ENCODE measurements at places on chromosomes 13 and 19.

DNA sequence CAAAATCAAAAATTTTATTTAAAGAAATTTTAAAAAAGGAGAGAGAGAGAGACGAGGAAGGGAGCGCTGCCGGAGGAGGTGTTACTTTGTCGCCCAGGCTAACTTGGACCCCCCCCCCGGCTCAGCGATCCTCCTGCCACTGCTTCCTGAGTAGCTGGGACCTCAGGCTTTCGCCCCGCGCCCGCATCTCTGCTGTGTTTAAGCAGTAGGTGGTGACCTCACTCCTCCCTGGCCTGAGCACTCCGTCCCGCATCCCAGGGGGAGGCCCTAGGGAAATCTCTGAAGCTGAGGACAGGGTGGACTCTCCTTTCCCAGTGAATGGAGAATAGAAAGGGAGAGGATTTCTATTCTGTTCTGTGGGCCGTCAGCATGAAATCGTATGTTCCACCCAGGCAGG is 485 bp upstream of the ZNF845 start:
- peak; percentile 15 for DNase-seq

DNA sequence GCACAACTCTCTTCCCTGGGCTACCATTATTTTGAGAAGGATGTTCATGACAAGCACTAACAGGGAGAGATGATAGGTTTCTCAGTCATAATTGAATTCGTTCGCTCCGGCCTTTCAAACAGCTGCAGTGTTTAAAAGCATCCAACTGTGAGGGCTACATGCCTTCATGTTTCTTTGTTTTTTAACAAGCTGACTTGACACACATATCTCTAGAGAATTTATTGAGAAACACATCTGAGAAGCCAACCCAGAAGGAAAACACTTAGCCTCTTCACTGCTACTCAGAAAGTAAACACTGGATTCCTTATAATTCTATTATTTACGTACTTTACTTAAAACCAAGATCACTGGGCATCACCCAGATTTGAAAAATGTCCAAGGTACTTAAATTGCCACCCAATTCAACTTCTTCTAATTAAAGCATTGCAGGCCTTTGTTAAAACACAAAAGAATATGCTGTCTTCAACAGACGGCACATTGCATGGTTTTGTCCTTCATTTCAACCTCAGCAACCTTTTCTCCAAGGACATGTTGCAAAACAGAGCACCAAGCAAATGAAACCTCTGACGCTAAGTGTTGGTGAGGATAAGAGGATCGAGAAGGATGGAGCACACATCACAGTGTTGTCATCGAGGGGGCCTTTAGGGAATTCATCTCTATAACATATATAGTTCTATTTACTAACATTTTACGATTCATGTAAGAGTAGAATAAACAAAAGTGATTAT is 75.8 kb downstream of the TBC1D4 start:
- no peak for DNase-seq

DNA sequence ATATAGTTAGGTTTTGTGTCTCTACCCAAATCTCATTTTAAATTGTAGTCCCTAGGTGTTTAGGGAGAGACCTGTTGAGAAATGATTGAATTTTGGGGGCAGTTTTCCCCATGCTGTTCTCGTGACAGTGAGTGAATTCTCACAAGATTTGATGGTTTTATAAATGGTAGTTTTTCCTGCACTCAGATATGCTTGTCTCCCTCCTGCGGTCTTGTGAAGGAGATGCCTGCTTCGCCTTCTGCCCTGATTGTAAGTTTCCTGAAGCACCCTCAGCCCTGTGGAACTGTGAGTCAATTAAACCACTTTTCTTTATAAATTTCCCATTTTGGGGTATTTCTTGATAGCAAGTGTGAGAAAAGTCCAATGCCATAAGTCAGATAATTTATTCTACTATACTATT is 1977.5 kb upstream of the PCDH20 start:
- no peak for DNase-seq

DNA sequence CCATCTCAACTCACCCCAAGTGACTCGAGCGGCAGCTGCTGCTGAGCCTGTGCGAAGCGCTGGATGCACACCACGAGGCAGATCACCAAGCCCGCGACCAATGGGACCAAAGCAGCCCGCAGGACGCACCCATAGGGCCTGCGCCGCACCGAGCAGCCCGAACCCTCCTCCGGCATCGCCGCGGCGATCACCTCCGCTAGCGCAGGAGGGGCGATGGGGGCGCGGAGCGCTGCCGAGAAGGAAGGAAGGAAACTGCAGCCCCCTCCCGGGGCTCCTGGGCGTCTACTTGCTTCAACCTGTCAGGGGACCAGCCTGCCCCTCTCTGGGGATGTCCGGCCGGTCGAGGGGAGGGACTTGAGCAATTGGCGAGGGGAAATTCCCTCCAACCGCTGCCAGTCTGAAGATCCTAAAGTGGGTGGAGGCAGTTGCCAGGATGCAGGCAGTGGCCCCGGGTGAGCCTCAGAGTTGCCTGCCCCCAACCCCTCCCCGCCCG is at the start of gene CD70:
Gene CD70, minus strand, starts transcription at position 324 of the 493 bp plus-strand sequence. Its CDS starts 148 bp downstream, at position 176.
- DNase-seq: peak; percentile 18

- no peak for DNase-seq
These were observed 2.2 kb downstream of the BST2 start for GRCh38 chr19:17402982-17403855.

- no peak for DNase-seq
These were observed 343.0 kb downstream of the KLF5 start for GRCh38 chr13:73401769-73402168.

DNA sequence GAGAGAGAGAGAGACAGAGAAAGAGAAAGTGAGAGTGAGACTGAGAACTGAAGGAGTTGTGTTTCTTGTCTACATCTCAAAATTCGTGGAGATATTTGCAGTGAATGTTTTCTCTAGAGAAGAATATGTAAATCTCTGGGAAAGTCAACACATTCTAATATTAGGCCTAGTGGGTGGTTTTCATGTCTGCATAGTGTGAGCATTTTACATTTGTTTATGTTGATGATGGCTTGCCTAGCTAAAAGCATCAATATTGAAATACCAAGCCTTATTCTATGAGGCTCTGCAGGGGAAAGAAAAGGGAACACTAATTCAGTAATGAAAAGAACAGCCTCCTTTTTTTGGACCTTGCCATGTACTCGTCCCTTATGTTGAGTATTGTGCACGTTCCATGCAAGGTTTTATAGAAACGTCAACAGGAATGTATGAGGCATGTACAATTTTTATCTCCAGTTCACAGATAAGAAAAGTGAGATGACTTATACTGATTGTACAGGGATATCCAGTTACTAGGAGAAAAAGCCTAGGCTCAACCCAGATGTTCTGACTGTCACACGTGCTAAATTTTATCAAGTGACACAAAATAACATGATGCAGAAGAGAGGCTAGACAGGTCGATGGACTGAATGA is 1288.9 kb upstream of the SLC10A2 start:
- DNase-seq: no peak

- no peak for DNase-seq
These were observed 30.5 kb downstream of the DNM2 start for GRCh38 chr19:10748195-10748926.

- DNase-seq: no peak
These were observed 135.8 kb downstream of the SHISA2 start for GRCh38 chr13:25915840-25916518.

DNA sequence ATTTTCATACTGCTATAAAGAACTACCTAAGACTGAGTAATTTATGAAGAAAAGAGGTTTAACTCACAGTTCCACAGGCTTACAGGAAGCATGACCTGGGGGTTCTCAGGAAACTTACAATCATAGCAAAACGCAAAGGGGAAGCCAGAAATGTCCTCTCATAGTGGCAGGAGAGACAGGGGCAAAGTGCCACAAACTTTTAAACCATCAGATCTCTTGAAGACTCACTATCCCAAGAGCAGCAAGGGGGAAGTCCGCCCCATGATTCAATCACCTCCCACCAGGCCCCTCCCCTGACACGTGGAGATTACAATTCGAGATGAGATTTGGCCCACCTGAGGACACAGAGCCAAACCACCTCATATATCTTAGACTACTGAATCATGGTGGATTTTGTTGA is 198.7 kb downstream of the KCTD12 start:
- DNase-seq: no peak

DNA sequence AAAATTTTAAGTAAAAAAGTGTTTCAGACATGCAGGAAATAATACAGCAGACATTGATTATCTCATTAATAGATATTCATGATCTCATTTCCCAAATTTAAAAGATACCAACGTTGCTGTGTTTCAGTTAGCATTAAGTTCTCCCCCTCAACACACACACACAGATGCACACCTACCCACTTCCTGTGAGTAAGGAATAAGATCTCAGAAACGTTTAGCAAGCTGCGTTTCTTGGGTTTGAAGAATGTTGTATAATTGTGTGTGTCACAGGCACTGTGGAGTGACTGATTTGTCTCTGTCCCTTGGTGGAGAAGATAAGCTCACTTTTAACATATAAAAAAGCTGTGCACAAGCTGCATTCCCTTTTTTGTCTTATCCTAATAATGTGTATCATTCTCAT is 196.8 kb downstream of the PDS5B start:
- DNase-seq: no peak

GRCh38 chr19:29881386-29881785 is 60.7 kb upstream of the URI1 start:
- no peak for DNase-seq

GRCh38 chr19:58117841-58118575 is 20.0 kb upstream of the ZSCAN18 start:
- no peak for DNase-seq

DNA sequence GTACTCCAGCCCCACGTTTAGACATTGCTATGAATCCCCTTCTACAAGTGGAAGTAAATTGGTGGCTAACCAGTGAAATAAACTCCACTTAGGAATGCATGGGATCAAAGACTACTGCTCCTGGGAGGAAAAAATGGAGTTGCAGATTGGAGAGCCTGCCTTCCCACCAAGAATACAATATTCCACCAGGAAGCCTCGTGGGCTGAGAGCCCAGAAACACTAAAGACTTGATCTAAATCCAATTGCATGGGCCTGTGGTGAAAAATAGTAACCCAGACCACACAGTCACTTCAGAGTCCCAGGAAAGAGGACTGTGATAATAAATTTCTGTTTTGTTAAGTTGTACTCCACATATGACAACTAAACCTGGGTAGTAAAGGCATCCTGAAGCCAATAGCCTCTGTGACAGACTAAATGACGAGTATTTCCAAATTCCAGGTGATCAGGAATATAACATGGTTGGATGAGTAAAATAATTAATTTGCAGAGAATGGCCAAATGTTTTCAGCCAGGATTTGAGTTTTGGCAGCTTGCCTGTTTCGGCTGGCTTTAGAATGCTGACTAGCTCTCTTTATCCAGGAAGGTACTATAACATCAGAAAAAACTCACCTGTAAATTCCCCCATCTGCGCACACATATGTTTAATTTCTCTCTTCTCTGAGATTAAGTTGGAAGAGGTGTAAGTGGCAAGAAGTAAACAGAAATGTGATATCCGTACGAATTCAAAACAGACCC is 480.3 kb downstream of the LIG4 start:
- DNase-seq: no peak

GRCh38 chr19:13083627-13084026 is 19.0 kb downstream of the LYL1 start:
- DNase-seq: no peak

DNA sequence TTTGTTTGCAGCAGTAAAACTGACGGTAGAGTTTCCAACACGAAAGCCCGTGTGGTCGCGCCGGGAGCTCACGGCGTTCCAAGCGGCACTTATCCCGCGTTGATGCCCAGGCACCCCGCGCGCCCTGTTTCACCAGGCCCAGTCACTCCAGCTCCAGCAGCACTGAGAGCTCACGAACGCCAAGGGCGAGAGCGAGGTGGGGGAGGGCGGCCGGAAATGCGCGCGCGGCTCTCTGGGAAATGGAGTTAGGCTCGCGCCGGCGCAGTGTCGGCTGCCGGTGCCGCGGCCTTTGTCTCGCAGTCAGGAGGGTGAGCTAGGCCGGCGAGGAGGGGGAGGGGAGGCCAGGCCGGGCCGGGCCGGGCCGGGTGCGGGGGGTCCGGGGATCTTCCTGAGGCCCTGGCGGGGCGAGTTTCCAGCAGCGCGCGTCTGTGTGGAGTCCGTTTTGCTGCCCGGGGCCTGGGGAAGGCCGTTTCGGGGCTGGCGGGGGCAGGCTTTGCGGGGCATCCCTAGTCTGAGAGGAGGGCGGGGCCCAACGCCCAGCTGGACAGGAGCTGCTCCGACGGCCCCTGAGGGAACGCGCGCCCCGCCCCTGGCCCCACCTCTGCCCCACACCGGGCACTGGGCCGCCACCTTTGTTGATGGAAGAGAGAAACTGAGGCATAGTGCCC is at the start of gene ZNF135:
Gene ZNF135, plus strand, starts transcription at position 280 of the 668 bp plus-strand sequence. CDS start 721 bp downstream, outside the sequence.
- DNase-seq: peak; percentile 2

DNA sequence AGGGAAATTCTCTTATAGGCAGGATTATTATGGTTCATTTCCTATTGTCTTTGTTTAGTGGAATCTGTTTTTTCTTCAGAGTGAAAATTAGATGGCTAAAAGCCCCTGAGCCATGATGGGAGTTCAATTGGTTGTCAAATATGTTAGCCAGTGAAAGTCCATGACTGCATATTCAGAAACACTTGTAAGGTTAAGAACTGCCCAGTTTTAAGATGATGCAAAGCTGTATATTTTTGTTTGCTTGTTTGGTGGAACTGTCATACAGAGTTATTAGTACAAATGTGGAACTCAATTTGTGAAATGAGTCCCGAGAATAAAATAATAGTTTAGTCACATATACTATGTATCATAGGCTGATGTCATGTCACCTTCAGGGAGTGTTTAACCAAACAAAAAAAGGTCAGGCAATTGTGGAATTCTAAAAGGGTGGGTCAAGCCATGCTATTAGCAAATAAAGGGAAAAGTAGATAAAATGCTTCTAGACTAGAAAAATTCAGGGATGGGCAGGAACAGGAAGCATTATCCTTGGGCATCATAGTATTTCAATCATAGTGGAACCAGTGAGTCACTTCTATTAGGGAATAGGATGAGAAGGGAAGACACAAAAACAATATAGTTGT is 248.3 kb upstream of the SLITRK1 start:
- DNase-seq: no peak

GRCh38 chr19:58047672-58048071 is 11.4 kb upstream of the ZNF135 start:
- no peak for DNase-seq

- no peak for DNase-seq
These were observed 7.3 kb downstream of the SPATA13 start for GRCh38 chr13:24167666-24168391.

DNA sequence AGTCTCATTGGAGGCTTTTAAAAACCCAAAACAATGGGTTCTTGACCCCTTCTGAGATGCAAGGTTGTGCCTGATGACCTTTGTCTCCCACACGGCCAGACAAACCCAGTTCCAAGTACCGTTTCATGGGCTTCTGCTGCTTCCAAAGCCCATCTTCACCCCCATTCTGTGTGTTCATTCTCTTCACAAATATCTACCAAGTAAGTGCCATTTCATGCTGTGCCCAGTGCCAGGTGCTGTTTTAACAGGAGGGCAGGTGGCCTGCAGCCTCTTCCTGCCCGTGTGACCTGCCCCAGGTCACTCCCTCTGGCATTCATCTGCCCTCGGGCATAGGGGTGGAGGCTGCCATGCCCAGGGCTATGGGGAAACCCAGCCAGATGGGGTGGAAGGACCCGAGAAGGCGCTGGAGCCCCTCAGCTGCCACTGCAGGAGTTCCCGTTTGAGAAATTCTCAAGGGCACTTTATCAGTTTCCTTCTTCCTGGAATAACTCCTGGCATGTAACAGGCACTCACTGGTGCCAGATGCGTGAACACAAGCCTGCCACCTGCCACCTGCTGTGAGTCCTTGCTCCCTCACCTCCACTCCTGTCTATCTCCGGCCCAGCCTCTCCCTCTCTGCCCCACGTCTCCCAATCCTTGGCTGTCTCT is 12.5 kb downstream of the CAPN12 start:
- DNase-seq: no peak
